ENCODE measurements at places on chromosomes 3 and 15. TPM values are rescaled to one million over a fixed set of nuclear protein-coding genes. Genes with fewer than 3 reads are reported as not detected.

The NR2E3 gene
- not detected for total RNA-seq

The RTP1 gene
- total RNA-seq, result not detected

The RAD18 gene
- 20.6 TPM for total RNA-seq

The PLA2G4E gene
- not detected for total RNA-seq

- DNase-seq, result no peak
These were observed 853 bp downstream of the TEX264 start for GRCh38 chr3:51671734-51672475.

DNA sequence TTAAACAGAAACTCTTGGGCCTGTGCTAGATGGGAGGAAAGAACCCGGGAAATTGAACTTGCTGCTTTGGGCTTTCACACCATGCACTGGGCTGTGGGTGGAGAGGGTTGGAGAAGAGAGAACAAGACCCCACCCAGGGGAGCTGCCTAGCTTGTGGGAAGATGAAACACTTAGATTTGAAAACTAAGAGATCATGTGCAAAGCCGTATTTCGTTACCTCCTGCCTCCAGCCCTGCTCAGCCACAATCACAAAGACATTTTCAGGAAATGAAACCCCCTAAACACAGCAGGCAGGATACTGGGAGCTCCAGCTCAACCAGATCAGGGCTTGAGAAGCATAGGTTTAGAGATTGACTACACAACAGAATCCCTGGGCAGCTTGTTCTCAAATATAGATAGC, 183.0 kb upstream of the C2CD4B start:
- DNase-seq, result no peak

GRCh38 chr3:3615533-3615932, 183.7 kb upstream of the LRRN1 start:
- no peak for DNase-seq

GRCh38 chr3:82596805-82597204, 835.4 kb upstream of the GBE1 start:
- no peak for DNase-seq

DNA sequence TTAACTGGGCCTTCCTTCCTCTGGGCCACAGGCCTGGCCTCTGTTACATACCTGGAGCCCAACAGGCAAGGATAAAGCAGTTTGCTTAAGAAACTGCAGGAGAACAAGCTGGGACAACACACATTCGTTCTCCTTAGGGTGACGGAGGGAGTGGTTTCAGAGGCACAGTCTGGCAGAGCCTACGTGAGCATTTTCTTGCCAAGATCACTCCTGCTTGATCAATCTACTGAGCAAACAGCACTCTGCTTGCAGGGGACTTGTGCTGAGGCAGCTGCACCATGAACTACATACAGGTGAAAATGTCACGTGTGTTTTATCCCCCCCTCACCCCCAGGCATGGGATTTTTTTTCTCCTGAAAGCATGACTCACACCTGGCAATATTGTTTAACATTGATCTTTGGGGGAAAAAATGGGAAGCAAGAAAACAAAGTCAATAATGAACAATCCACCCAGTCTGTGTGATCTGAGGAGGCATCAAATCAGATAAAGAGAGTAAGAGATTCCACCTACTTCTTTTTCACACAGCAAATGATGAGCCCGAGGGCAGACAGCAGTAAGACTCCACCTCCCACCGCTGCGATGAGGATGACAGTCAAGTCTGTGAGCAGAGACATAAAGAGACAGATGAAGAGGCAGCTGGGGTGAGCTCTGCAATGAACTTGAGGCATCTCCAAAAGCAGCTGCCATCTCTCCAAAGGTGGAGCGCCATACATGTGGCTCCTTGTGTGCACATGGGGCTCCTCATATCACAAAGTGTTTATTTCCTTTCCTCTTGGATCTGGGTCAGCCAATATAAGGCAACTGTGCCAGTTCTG, 57.4 kb downstream of the CDCP1 start:
- DNase-seq, result no peak

DNA sequence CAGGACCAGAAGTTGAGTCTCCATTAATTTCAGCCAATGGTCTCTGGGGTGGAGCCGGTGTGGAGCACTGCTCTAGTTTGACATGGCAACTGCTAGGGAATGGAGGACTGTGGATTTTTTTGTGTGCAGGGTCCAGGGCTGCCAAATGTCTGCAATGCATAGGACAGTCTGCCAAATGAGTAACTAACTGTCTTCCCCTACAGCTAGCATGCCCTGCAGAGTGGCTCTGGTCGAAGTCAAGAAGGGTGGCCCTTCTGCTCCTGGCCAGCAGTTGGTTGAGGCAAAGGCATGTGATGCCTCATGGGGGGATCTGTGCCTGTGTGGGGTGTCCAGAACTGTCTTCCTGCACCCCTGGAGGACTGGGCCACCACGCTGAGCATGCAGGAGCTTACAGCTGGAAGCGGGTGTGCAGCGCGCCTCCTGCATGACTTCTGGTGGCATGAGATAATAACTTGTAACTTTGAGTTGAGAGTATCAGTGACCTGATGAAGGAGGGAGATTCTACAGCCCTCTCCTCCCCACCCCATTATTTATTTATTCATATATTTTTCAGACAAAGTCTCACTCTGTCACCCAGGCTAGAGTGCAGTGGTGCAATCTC, 4.6 kb downstream of the TPRA1 start:
- DNase-seq, result no peak

DNA sequence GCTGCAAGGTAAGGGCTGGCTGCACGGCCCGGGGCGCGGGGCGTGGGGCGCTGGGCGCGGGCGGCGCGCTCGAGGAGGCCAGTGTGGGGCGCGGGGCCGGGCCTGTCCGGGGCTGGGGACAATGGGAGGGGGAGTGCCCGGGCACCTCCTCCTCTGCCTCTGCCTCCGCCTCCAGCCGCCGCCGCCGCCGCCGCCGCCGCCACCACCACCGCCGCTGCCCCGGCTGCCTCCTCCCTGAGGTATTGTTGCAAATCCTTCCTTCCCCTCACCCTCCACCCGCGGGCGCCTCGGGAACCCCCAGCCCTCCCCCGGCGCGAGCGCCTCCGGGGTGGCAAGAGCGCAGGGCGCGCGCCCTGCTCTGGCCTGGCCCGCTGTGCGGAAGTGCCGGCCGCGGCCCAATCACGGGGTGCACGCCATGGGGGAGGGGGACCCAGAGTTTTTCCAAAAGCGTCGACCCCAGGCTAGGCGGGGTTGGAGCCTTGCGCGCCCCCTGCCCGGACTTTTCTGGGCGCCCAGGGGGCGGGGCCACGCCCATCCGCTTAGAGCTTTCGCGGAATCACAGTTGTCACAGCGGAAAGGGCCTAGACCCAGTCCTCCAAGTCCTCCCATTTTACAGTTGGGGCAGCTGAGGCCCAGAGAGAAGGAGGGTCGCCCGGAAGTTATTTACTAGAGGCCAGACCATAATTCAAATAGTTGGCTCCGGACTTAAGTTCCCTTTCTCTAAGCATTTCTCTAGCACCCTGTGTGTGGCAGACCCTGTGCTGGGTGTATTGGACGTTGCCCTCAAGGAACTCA, at the start of gene LPP:
TSS of gene LPP (plus strand) at position 144 of the 795 bp plus-strand sequence. CDS start 251,964 bp downstream, outside the sequence.
- DNase-seq, result peak; percentile 94

DNA sequence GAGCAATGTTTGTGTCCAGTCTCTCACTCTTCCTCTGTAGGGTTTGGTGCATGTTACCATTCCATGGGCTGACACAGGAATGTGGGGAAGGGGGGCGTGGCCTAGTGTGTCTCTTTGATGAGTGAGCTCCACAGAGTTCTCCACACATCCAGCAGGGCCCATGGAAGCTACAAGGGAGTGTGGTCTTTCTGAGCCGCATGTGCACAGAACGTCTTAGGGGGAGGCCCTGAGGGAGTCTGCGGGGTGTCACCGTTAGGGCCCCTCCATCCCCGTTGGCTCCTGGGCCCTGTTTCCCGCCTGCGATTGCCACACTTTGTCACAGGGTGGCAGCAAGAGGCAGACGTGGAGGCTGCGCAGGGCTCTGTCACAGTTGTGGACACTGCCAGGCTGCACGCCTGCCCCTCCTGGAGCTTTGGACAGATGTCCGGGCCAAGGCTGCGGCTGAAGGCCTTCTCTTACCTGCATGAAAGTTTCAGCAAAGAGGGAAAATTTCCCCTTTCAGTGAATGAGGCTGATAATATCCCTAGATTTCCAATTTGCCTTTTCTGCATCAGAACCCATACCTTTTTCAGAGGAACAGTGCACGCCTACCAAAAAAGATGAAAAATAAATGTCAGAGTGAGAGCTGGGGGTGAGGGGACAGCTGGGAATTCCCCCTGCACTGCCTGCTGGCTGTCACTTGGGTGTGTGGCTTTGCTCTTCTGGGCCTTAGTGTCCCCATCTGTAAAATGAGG, 24.3 kb downstream of the CACNA2D3 start:
- no peak for DNase-seq

- DNase-seq, result peak; percentile 54
These were observed 1.1 kb downstream of the FAM131A start for GRCh38 chr3:184338511-184338945.

DNA sequence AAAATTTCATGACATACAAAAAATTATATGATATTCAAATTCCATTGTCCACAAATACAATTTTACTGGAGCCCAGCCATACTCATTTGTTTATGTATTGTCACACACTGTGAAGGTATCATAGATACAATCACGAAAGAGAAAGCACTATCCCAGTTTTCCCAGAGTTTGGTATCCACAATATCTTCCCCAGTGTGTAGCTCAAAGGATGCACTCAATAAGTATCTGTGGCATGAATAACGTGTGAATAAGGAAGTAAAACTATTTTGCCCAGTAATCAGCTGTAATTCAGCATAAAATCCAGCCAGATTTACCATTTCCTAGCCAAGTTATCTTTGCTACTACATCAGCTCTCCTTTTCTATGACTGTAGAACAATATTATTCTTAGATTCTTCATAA, 131.3 kb upstream of the KCNMB2 start:
- DNase-seq, result no peak

GRCh38 chr3:8503871-8504610, 2.4 kb downstream of the LMCD1 start:
- peak; percentile 10 for DNase-seq

GRCh38 chr3:123948449-123948848, 12.6 kb downstream of the CCDC14 start:
- DNase-seq, result no peak

GRCh38 chr3:184186184-184186901, at the start of gene ABCF3:
ABCF3 (plus strand) TSS chr3:184186199; CDS start chr3:184186208, 9 bp downstream.
- no peak for DNase-seq

- peak; percentile 97 for DNase-seq
These were observed at the start of gene GMPPB for GRCh38 chr3:49723628-49724551. GMPPB (minus strand) TSS chr3:49723951; CDS start chr3:49723726, 225 bp downstream.

DNA sequence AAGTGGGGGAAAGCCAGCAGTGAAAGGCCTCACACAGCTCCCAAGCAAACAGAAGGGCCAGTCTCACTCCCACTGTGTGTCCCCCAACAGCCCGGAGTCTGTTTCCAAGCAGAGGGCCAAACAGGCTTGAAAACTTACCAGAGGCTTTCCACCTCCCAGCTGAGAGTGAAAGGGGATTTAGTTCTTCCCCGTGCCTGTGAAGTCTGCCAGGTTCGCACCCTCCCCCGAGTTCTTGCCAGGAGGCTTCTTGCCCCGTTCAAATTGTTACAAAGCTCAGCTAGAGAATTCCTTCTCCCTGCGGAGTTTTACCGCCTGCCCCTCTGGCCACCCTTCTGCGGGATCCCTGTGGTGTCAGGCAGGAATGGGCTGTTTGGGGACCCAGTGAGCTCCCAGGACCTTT, 68.0 kb upstream of the WNT7A start:
- DNase-seq, result no peak

DNA sequence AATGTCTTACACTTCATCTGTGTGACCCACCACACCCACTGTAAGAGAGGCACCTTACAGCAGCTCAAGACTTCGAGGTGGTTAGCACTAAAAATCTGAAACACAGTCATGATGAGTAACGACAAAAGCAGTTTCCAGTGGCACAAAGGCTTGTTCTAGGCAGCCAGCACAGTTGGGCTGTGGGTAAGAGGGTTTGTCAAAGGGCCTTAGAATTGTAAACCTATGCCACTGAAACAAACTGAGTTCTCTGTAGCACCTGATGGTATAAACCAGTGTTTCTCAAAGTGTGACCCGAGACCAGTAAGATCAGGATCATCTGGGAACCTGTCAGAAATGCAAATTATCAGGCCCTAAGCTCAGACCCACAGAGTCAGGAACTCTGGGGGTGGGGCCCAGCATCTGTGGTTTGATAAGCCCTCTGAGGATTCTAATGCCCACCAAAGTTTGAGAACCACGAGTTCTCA, 36.5 kb downstream of the DAPK2 start:
- DNase-seq, result peak; percentile 44

DNA sequence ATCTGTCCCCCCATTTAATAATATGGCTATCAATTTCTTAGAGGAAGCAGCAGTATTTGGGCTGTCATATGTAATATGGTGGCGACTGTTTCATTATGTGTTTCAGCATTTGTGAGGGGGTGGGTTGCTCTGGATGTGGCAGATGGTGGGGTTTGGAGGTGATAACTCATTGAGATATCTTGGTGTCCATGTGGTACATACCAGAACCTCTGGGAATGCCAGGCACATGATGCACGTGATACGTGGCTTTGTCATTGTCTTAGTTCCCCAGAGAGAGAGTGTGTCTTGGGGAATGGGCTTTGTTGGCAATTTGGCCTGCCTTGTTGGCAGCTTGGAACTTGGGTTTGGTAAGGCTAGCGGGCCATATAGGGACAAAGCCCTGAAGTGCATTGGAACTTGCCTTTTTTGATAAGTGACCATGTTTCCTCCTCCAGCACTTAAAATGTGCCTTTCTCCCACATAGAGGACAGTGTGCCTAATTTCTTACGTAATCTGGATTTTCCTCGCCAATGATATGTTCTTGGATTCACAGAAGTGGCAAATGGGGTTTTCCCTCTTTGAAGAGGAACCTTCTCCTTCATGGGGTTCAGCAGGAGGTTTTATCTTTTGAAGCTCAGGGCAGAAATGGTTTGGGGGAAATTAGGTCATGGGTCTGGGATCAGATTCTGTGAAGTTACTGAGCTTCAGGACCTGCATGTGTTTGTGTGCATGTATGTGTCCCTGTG, 79.5 kb downstream of the DNASE1L3 start:
- no peak for DNase-seq

DNA sequence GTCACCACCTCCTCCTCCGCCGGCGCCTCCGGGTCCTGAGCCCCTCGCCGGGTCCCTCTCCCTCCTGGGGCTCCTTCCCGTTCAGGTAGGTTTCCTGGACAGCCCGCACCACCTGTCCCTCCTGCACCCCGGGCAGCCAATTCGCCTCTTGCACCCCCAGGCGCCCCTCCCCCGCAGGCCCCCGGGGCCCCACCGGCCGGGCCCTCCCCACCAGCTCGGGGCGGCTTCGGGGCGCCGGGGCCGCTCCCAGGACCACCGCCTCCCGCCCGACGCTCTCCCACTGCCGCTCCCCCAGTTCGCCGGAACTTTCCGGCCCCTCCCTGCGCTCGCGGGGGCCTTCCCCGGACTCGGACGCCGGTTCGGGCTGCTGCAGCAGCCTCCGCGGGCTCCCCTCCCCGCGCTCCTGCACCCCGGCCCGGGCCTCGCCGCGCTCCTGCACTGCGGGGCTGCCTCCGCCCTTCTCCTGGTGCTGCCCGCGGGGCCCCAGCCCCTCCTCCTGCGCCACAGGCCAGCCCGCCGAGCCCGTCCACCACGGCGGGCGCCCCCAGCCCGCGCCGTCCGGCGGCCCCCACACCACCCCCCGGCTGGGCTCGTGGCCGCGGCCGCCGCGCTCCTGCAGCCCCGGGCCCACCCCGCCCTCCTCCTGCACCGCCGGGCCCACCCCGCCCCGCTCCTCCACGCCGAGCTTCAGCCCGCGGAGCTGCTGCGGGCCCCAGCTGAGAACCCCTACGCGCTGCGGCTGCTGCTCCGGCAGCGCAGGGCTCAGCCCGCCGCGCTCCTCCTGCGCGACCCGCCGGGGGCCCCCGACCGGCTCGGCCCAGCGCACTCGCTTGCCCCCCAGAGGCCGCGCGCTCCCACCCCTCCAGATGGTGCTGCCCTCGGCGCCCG, 587 bp upstream of the TNK2 start:
- DNase-seq, result peak; percentile 62

GRCh38 chr3:74651292-74651691, 36.8 kb upstream of the CNTN3 start:
- no peak for DNase-seq

- no peak for DNase-seq
These were observed 149.9 kb downstream of the CFAP20DC start for GRCh38 chr3:58899953-58900298.

All from B cell (primary cell).